ENCODE measurements at places on chromosomes 1 and 21.

DNA sequence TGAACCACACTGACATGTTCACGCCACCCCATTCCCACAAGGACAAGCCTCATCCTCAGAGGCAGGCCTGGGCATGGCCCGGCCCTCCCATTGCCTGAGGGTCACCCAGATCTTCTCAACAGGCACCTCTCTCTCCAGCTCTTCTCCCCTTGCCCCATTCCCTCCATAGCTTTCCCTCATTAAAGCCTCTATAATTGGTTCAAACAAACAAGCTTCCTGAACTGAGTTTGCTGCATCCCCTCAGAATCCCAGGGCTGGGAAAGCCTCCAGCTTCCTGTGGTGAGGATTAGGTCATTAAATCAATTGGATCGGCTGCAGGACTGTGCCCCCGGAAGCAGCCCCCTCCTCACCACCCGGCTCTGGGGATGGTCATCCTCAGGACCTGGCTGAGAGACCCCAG, 18.9 kb downstream of the CTNNBIP1 start:
- no peak for DNase-seq

GRCh38 chr1:7224081-7224534, 438.9 kb downstream of the CAMTA1 start:
- DNase-seq, result no peak

- DNase-seq, result no peak
Measured at GRCh38 chr1:214327514-214327913, 46.6 kb downstream of the SMYD2 start.

DNA sequence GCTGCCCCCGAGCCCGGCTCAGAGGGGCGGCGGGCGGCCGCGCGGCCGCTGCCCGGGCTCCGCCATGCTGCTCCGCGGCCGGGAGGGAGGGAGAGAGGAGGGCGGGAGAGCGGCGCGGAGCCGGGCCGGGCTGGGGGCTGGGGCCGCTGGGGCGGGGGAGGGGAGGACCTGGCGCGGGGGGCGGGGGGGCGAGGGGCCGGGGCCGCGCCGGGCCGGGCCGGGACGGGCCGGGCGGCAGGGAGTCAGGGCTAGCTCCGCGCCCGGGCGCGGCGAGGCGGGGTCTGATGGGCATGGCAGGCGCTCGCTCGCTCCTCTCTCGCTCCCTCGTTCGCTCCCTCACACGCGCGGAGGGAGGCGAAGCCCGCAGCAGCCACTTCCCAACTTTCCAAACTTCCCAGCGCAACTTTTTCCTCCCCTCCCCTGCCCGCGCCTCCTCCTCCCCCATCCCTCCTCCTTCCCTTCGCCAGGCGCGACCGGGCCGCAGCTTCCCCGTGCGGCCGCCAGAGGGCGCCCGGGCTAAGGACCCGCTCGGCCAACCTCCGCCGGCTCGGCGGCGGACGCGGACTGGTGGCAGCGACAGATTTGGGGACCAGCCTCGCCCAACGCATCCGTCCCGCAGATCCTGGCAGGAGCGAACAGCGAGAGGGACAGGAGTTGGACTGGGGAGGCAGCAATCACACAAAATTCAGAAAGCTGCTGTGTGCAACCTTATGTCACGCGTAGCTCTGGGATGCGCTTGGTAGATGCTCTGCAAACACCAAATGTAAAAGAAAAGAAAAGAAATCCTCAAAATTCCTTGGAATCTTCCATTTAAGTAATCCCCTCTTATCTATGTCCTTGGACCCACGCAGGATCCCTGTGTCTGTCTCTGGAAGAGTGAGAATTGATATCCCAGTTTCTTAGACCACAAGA, at the start of gene TRABD2B:
Gene TRABD2B (minus strand): TSS at position 97 of the 912 bp plus-strand sequence.
- DNase-seq, result no peak

DNA sequence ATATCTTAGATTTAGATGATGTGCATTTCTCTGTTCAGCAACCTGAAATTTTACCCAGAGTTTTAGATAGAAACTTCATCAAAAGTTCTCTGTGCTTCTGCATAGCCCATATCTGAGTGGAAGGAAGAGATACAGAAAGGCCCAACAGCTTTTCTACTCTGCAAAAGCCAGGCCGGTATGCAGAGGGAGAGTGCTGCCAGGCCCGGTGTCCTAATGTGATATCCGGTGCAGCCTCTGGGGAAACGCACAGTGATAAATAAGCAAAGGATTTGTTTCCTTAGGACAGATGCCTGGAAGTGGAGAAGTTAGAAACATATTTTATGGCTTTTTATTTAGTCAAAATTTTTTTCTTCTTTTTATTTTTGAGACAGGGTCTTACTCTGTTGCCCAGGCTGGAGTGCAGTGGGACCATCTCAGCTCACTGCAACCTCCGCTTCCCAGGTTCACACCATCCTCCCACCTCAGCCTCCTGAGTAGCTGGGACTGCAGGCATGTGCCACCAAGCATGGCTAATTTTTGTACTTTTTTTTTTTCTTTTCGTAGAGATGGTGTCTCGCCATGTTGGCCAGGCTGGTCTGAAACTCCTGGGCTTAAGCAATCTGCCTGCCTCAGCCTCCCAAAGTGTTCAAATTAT, 145.8 kb downstream of the PATJ start:
- DNase-seq, result no peak

DNA sequence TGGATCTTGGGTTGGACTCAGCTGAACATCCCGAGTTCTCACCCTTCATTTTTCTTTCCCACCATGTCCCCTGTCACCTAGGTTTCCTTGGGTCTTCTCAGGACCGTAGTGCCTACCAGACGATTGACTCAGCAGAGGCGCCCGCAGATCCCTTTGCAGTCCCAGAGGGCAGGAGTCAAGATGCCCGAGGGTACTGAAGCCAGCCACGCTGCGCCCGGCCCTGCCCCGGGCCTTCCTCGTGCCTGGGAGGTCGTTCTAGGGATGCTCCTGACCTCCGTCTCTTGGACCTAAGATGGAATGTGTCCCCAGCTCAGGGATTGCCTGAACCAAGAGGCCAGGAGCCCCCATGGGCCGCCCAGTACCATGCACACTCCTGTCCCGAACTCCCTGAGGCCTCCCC, 12.0 kb upstream of the C1orf167 start:
- no peak for DNase-seq

DNA sequence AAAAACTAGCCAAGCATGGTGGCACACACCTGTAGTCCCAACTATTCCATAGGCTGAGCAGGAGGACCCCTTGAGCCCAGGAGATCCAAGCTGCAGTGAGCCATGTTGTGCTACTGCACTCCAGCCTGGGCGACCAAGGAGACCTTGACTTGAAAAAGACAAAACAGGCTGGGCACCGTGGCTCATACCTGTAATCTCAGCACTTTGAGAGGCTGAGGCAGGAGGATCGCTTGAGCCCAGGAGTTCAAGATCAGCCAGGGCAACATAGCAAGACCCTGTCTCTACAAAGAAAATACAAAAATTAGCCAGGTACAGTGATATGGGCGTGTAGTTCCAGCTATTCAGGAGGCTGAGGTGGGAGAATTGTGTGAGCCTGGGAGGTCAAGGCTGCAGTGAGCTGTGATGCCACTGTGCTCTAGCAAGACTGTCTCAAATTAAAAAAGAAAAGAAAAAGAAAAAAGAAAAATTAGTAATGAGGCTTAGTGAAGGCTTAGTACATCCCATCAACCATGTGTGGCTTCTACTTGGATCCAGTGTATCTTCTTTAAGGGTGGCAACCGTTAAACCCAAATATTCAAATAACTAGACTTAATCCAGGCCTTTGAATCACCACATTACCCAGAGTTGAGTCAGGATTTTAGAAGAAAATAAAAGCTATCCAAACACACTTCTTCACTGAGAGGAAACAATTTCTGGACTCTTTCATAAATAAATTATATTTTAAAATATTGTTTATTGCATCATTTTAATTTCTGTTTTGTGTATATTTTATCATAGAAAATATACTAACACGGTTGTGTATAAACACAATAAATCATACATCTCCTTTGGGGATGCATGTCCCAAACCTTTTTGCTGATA, 74.3 kb upstream of the RAB4A start:
- no peak for DNase-seq

GRCh38 chr1:183185941-183186490, at the start of gene LAMC2:
TSS of gene LAMC2 (plus strand) at chr1:183186264. CDS start at chr1:183186353, 89 bp downstream.
- DNase-seq, result no peak

DNA sequence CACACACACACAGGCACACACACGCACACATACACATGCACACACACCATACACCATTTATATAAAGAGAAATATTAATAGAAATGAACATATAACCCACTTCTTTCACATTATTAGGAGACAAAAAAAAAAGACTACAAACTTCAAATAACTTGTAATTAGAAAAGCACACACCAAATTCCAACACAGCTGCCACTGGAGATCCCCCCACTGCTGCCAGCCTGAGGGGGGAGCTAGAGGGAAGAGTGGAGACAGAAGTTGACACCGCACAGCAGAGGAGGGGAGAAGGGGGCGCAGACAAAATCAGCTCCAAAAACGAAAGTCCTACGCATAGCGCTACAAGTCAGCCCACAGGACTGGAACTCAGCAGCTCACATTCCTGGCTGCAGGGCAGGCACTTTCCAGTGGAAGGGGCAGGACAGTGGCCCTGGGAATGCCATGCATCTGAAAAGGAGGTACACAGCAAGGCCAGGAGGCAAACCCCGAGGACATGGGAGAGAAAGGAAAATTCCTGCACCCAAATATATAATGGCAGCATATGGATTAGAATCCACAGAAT, 36.5 kb downstream of the LGALS8 start:
- DNase-seq, result no peak

GRCh38 chr1:186806477-186806876, 22.3 kb upstream of the PLA2G4A start:
- DNase-seq, result no peak

- DNase-seq, result no peak
Measured at GRCh38 chr1:243345205-243345604, 89.4 kb downstream of the SDCCAG8 start.
